ENCODE measurements at places on chromosomes 12 and 14.

GRCh38 chr14:49206828-49207227, 379.4 kb downstream of the RPS29 start:
- no peak for DNase-seq

- DNase-seq, result peak; percentile 62
These were observed 18.9 kb upstream of the SMUG1 start for GRCh38 chr12:54207539-54208294.

DNA sequence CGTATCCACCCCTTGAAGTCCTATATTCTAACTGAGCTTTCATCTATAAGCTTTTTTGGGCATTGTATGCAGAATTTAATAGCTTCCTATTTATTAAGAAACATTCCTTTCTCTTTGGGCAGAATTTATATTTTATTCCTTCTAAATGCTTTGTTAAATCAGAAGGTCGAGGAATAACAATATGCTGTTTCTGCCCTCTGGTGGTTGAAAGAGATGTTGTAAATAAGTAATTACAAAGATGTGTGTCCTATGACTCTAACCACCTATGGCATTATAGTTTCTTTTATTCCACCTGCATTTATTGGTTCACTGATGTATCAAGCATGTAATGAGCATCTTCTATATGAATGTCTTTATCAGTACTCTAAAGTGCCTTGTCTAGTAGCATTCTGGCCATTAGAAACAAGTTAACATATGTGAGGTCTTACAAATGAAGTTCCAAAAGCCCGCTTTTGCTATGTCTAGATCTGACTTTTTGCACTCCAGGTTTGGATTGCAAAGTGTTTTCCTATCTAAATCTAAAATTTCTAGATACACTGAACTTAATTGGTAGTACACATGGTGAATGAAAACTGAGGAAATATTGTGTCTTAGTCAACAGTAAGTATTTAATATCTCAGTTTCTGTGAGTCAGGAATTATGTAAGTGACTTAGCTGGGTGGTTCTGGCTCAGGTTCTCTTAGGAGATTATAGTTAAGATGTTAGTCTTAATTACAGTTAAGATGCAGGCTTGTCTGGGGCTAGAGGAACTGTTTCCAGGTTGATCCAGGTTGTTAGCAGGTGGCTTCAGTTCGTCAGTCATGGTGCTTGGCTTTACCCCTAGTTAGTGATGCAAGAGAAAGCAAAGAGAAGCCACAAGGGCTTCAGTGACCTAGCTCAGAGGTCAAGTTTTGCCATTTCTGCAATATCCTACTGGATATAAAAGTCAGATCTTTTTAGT, 57.5 kb downstream of the PLEKHA5 start:
- DNase-seq, result peak; percentile 22

DNA sequence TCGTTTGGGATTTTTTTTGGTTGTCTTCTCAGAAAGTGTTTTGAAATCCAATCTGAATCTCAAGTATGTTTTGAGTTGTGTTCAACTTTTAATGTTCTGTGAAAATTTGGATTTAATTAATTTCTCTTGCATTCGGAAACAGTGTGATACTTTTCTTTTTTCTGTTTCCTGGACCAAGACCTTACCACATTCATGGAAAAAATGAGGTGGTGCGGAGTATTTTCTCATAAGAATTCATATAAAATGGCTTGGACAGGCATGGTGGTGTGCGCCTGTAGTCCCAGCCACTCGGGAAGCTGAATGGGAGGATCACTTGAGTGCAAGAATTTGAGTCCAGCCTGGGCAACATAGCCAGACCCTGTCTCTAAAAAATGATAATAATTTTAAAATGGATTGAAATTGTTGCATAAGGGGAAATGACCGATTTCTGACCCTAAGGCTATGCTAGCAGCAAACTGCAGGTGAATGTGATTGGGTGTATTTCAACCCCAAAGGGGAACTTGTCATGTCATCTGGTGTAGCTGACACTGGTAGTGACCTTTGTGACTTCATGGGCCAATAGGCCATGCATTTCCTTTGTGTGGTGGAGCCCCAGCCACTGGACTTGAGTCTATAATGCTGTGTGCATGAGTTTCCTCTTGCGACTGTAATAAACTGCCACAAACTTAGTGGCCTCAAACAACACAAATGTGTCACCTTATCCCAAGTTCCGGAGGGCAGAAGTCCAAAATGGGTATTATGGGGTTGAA, 123.5 kb upstream of the RFLNA start:
- no peak for DNase-seq

DNA sequence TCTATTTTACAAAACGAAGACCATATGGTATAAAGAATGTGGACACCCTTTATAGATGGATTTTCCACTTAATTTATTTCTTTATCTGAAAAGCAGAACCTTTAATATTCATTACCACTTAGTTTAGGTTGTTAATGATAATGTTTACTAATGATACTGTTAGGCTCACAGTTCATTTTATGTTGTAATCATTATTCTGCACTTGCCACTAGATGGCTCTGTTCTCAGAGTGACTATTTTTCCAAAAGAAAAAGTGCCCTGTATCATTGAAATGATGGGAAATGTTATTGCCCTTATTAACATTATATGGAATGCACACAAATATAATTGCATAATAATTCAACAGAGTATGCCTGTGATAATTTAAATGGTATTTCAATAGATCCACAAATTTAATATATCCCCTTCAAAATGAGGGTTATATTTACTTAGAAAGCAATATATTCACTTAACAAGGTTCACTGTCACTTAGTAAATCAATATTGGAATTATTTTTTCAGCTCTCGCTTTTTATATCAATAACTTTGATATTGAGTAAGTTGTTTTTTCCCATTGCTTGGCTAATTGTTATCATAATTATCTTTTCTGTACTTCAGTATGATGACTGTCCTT, 95.7 kb downstream of the PDE3A start:
- DNase-seq, result no peak

GRCh38 chr12:65269603-65270002, 8.9 kb upstream of the MSRB3 start:
- no peak for DNase-seq

- no peak for DNase-seq
These were observed 13.3 kb downstream of the CNIH1 start for GRCh38 chr14:54427871-54428270.

- no peak for DNase-seq
These were observed 330.2 kb downstream of the ZFP36L1 start for GRCh38 chr14:68462683-68463082.

- no peak for DNase-seq
These were observed 202.5 kb upstream of the DDHD1 start for GRCh38 chr14:53355581-53356112.

- DNase-seq, result no peak
These were observed 87.7 kb downstream of the KCNH5 start for GRCh38 chr14:62957562-62957961.

GRCh38 chr14:70622111-70622712, 19.5 kb upstream of the TTC9 start:
- DNase-seq, result peak; percentile 61

DNA sequence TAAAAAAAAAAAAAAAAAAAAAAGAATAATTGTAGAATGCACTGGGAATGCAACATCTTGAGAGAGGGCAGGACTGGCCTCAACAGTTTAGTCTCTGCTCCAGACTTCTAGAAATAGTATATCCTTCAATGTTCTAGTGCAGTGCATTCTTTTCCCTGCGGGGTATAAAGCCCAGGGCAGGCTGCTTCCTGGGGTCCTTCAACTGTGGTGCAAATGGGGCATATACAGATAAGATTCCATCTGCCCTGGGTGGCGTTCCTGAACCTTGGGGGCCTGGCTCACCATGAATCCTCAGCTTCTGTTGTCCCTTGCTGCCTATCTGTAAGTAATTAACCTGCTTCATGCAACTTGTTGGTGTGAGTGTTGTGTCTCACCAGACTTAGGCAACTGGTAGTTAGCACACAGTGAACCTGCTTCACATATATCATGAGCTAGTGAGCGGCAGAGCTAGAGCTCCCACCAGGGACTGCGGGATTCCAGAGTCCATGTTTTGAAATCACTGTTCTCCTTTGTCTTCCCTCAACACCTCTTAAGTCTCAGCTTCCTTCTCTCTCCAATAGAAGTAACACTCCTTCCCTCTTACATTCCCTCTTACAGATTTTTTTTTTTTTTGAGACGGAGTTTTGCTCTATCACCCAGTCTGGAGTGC, 177.6 kb downstream of the SUDS3 start:
- DNase-seq, result no peak

GRCh38 chr12:19410211-19410610, 29.1 kb upstream of the AEBP2 start:
- DNase-seq, result no peak

DNA sequence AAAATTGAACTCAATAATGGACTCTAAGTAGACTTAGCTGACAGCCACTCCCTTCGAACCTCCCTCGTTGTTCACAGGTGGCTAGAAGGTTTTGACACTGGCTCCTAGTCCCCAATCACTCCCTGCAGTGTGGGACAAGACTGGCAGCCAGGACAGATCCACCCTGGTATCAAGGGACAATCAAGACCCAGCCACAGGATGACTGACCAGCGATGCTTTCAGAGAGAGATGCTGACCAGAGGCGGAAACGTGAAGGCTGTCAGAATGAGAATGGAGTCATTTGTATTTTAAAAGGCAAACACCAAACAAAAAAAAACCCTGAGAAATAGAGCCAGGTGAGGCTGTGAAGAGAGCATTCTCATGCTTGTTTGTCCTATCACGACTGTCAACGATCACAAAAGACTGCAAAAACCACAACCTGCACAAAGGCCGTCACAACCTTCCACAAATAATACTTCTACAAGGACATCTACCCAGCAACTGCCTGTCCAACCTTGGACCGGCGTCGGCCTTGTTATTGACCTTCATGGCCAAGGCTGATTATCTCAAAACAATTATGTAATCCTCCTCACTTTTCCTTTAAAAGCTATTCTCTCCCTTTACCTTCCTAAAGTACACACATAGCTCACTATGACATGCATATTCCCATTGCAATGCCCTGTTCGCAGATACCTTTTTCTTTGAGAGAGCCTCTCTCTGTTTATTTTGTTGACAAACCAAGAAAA, 13.2 kb downstream of the EIF5 start:
- no peak for DNase-seq
